ENCODE measurements at places on chromosomes 6 and 20.
A peak's percentile ranks its signal among the peaks of the same experiment; 100 is the strongest.

DNA sequence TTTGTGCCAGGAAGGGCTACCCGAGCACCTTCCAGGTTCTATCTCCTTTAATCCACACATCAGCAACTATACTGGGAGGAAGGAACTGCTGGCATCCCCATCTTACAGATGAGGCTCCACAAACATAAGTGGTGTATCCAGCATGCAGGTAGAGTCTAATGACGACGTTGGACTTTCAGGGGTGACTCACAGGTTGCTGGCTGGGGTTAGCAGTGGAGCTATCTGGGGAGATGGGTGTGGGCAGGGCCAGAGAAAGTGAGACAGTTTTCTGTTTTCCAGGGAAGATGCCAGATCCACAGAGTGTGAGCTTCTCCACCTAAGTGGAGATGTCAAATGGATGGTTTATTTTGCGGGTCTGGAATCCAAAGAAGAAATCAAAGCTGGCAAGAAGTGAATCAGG lies 31.8 kb downstream of the CDH22 start:
- no peak for DNase-seq

GRCh38 chr6:132228894-132229293 lies 172.4 kb downstream of the MOXD1 start:
- DNase-seq, result no peak

GRCh38 chr6:70846207-70846835 lies 110.5 kb downstream of the B3GAT2 start:
- DNase-seq, result no peak

GRCh38 chr20:45096781-45097180 lies 4.1 kb downstream of the KCNS1 start:
- DNase-seq, result no peak

DNA sequence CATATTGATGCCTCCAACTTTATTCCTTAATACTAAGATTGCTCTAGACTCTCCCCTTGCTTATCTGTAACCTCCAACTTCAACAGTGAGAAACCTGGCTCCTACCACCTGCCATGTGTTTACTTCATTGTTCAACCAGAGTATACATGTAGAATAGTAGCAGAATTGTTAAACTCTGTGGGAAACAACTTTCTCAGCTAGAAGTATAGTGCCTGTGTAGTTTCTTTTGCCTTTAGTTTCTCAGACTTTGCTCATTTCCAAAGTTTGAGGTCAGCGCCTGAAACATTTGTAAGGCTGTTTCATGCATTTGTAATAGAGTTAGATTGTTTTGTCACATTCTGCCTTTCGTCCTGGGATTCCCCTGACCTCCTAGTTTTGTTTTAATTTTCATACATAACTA lies 34.9 kb upstream of the HECA start:
- DNase-seq, result no peak

- DNase-seq, result no peak
Measured at GRCh38 chr6:166708460-166708859, 81.4 kb upstream of the RPS6KA2 start.

- no peak for DNase-seq
Measured at GRCh38 chr20:36676701-36677421, 30.9 kb upstream of the SLA2 start.

DNA sequence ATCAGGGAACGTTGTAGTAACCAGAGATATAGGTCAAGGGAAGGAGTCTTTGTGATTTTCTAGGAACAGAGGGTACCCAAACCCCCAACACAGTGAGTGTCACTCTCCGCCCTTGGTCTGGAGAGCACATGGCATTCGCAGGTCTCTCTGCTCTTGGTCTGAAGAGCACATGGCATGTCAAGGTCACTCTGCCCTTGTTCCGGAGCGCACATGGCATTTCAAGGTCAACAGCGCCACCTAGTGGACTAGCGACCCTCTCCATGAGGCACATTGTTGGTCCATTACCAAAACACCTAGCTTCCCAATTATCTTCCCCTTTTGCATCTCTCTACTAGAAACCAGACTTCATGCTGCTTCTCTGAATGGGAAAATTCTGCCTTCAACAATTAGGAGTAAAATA lies 260.0 kb downstream of the C6orf118 start:
- DNase-seq, result no peak

DNA sequence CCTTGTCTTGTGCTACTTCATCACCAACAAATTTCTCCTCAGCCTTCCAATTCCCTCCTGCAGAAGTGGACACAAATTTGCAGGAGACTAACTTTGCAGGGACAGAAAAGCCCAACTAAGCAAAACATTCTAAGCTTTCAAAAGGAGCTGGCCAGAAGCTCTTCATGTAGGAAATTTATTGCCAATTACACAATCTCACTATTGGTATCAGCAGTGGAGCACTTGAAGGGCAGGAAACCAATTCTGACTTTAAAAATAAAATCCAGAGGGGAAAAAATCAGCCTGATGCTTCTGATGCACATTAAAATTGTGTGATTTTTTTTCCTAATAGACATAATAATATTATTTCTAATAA lies 193.3 kb downstream of the LY86 start:
- no peak for DNase-seq

GRCh38 chr6:1065986-1066385 lies 245.9 kb upstream of the FOXQ1 start:
- DNase-seq, result no peak

GRCh38 chr6:156809034-156809433 lies 31.9 kb downstream of the ARID1B start:
- DNase-seq, result no peak

GRCh38 chr6:11023032-11023431 lies 21.1 kb downstream of the ELOVL2 start:
- DNase-seq, result no peak

GRCh38 chr20:35643045-35643444 lies 21.7 kb downstream of the CPNE1 start:
- no peak for DNase-seq

DNA sequence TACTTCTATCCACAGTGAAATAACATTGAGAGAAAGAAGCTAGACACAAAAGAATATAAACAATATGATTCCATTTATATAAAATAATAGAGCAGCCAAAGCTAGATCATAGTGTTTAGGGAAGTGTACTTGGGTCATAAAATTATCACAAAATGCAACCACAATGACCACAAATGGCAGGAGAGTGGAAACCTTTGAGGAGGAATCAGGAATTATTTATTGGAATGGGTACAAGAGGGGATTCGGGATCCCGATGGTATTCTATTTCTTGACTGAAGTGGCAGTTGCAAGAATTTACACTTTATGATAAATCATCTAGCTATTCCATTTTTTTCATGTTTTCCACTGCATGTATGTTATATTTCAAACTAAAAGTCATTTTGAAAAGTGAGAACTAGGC lies 76.1 kb downstream of the IPCEF1 start:
- no peak for DNase-seq

DNA sequence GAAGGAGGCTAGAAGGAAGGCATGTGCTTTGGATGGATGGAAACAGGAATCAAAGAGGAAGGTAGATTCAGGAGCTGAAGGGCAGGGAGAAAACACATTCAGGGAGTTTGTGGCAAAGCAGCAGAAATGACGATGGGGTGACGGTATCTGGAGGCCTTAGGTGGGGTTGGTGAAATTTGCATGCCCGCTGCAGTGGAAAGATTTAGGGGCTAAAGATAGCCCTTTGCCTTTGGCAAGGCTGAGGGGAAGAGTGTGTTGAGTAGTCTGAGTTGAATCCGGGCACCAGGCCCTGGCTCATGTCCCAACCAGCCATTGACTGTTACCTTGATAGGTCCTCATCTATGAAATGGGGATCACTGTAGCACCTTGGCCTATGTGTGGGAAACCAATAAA lies 1.3 kb downstream of the GZF1 start:
- DNase-seq, result no peak

DNA sequence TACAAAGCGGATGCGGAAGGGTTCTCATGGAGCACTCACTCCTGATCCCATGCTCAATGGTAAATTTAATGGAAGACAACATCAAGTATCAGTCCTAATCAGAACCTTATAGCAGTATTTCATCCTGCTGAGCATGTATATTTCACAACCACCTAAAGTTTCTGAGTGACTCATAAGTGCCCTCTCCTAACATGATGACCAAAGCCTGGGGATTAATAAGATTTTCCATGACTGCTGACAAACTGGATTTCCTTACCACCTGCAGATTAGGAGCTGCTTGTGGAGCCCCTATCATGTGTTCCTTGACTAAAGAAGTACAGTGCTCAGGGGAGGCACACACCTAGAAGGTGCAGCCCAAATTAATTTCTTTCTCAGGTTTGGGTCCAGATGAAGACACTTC lies 112.8 kb downstream of the INSM1 start:
- DNase-seq, result no peak

DNA sequence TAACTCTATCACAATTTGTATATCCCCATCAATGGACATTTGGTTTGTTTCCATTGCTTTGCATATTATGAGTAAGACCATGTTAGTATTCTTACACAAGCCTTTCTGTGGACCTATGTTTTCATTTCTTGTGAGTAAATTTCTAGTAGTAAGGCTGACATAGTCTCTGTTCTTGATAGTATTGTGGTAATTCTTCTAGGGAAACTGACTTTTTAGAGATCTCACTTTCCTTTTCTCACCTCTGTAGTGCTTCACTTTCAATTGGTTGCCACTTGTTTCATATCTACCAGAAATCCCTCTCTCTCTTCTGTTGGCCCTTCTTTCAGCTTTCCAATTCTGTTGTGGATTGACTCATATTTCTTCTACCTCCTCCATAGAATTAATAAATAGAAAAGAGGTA lies 8.5 kb downstream of the ISM1 start:
- no peak for DNase-seq

DNA sequence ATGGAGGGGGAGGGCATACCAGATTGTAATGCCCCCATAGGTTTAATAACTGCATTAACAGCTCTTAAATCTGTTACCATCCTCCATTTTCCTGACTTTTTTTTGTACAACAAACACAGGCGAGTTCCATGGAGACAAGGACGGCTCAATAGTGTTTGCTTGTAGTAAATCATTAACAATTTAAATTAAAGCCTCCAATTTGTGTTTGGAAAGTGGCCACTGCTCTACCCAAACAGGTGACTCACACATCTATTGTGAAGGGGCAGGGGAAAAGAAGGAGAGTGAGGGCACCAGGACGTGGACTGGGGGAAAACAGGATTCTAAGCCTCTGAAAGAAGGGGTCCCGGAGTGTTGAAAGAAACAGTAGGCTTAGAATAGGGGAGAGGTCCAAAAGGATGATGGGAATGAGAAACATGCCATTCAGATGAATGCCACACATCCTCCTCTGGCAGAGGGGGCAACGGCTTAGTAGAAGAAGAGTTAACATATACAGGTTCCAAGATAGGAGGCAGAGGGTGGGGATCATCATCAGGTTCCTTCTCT lies 6.9 kb downstream of the GLYATL3 start:
- DNase-seq, result no peak

DNA sequence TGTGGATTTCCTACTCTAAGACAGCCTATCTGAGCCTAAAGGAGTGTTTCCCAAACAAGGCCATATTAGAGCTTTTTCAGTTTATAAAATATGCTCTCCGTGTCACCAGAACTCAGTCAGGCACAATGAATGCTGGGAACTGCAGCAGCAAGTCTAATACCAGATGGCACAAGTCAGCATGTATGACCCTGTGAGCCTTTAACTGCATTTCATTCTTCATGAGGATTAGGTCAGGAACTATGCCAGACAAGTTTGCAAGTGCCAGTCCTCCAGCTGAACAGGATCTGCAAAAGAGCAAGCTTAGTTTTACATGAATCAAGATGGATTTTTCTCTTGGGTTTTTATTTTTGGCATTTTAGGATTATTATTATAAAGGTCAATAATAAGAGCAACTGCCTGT lies 66.7 kb upstream of the SAMD5 start:
- no peak for DNase-seq

- no peak for DNase-seq
Measured at GRCh38 chr20:2150660-2151059, 49.0 kb downstream of the STK35 start.

- DNase-seq, result no peak
Measured at GRCh38 chr6:53241938-53242337, 93.3 kb upstream of the GCM1 start.

- DNase-seq, result no peak
Measured at GRCh38 chr6:2181567-2181966, 63.8 kb downstream of the GMDS start.

- peak; percentile 82 for DNase-seq
Measured at GRCh38 chr20:50844430-50845100, 49.7 kb downstream of the BCAS4 start.

GRCh38 chr6:47134476-47135189 lies 92.5 kb upstream of the ADGRF1 start:
- DNase-seq, result no peak

GRCh38 chr6:28742668-28743270 lies 181.0 kb downstream of the TRIM27 start:
- no peak for DNase-seq

DNA sequence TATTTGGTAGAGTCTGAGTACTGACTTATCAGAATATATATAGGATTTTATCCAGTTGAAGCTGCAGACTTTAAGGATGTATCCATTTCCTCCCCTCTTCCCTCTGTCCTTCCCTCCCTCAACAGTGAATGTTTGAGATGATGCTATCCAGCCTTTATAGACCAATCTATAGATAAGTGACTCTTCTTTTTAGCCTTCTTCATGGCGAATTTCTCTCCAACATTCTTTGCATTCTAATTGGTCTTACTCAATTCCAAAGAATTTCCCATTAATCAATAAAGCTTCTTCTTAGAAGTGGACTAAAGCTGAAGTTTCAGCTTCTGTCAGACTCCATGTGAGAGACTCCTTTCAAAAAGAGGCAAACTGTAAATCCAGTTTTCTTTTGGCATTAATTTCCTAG lies 99.3 kb downstream of the AIG1 start:
- no peak for DNase-seq

DNA sequence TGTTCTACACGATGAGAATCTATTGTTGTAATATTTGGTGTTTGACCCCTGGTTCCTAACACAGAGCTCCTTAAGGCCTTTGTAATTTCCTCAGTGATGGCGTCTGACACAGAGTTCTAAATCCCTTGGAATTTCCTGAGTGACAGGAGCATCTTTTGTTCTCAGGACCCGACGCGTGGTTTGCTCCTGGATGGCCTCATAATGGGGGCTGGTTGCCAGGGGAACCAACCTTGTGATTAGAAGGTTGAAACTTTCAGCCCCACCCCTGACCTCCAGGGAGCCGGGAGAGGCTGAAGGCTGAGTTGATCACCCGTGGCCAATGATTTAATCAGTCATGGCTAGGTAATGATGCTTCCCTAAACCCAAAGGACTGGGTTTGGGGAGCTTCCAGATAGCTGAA lies 20.5 kb upstream of the ZNF133 start:
- DNase-seq, result no peak

DNA sequence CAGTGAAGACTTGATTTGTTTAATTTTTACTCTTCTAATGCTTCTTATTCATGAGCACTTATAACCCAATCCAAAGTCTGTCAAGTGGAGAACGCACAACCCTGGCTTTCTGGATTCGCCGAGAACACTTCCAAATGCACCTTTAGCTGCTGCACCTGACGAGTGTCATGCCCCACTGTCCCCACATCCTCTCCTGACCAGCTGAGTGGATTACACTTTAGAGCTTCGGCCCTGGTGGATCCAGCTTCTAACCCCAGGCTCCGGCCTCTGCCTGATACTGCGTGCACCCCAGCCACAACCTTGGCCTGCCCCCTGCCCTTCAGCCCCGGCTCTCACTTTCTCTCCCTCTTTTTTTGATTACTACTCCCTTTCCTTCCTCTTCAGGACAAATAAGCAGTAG lies 258.8 kb downstream of the TMEM242 start:
- no peak for DNase-seq

Measured in breast epithelium (tissue), 4 donors.